ENCODE measurements at places on chromosomes 7 and 10.
A peak's percentile ranks its signal among the peaks of the same experiment; 100 is the strongest.

DNA sequence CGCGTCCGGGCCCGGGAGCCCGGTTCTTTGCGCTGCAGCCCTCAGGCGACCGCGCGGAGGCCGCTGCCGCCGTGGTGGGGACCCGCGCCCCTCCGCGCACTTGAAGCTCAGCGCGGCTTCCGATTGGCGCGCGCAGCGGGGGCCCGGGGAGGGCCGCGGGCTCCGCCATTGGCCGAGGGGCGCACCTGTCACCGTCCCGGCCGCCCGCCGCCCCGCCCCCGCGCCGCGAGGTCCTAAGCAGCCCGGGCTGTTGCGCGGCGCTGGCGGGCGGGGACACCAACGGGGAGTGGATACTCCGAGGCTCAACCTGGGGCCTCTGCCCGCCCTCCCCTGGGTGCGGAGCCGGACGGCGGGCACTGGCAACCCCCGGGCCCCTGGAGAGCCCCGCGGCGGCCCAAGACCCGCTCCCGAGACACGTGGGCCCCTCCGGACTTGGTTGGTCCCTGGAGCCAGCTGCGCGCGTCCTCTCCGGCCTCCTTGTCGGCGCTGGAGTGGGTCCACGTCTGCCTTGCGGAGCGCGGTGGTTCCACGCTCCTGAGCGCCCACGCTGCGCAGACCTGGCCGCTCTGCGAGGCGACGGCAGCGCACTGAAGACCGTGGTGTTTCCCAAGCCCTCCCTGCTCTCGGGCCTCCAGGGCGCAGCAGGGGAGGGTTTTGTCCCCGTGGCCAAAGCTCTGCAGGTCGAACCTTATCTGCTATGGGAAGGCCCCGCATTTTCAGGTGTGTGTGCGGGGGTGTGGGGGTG, at the start of gene MNX1:
Gene MNX1 (minus strand): TSS at position 76 of the 745 bp plus-strand sequence. CDS start 313 bp downstream, outside the sequence.
- peak; percentile 16 for DNase-seq

- no peak for DNase-seq
These were observed 65.4 kb upstream of the STEAP1B start for GRCh38 chr7:22565315-22565811.

DNA sequence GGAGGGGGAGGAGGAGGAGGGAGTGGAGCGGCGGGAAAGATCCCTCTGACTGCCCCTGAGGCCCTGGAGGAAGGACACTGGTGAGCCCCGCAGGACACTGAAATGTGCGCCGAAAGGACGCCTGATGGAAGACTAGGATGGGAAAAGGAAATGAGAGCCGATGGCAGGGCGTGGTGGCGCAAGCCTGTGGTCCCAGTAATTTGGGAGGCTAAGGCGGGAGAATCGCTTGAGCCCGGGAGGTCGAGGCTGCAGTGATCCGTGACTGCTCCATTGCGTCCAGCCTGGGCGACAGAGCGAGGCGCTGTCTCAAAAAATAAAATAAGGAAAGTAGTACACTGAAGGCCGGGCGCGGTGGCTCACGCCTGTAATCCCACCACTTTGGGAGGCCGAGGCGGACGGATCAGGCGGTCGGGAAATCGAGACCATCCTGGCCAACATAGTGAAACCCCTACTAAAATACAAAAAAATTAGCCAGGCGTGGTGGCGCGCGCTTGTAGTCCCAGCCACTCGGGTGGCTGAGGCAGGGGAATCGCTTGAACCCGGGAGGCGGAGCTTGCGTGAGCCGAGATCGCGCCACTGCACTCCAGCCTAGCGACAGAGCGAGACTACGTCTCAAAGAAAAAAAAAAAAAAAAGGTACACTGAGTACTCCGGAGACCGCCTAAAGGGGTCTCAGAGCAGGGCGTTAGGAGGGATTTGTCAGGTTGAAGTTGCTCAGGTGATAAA, 561 bp upstream of the HNRNPF start:
- DNase-seq = peak; percentile 54

GRCh38 chr10:117684672-117685211, 142.2 kb downstream of the EMX2 start:
- DNase-seq = no peak

All from activated T-helper 9 cell treated with anti-CD3 and anti-CD28 coated beads, Interleukin-2, amount 50 U/mL, for 16 hours (primary cell).